Activated CD4-positive, alpha-beta T cell treated with anti-CD3 and anti-CD28 coated beads for 36 hours (primary cell): ENCODE measurements at places on chromosomes 6 and 20.

- peak; percentile 55 for DNase-seq
Observed at GRCh38 chr20:48766961-48767960, 60.5 kb downstream of the PREX1 start.

DNA sequence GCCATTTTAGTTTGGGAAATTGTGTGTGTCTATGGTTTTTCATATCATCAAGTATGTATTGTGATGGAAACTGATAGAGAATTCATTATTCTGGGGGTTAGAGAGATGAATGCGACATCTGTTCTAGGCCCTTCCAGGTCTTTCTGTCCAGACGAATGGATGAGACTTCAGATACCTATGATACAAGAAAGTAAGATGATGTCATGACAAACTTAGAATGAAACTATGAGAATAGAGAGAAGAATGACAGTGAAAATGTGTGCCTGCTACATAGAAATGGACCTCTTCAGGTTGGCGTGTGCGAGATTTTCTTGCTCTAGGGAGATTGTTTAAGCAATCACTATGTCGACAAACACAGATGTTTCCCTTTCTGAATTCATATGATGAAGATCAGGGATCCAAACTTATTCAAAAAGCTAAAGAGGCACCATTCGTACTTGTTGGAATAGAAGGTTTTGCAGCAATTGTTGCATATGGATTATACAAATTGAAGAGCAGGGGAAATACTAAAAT lies 76.1 kb downstream of the SCAND1 start:
- no peak for DNase-seq

- no peak for DNase-seq
Observed at GRCh38 chr20:43939762-43940121, 25.1 kb downstream of the TOX2 start.

- DNase-seq: no peak
Observed at GRCh38 chr6:40899684-40900155, 139.3 kb downstream of the UNC5CL start.

GRCh38 chr20:1654996-1655395 lies 2.6 kb downstream of the SIRPG start:
- no peak for DNase-seq

- no peak for DNase-seq
Observed at GRCh38 chr6:63714091-63714490, 78.5 kb downstream of the PHF3 start.

- peak; percentile 62 for DNase-seq
Observed at GRCh38 chr6:11824986-11825385, 46.4 kb upstream of the ADTRP start.

DNA sequence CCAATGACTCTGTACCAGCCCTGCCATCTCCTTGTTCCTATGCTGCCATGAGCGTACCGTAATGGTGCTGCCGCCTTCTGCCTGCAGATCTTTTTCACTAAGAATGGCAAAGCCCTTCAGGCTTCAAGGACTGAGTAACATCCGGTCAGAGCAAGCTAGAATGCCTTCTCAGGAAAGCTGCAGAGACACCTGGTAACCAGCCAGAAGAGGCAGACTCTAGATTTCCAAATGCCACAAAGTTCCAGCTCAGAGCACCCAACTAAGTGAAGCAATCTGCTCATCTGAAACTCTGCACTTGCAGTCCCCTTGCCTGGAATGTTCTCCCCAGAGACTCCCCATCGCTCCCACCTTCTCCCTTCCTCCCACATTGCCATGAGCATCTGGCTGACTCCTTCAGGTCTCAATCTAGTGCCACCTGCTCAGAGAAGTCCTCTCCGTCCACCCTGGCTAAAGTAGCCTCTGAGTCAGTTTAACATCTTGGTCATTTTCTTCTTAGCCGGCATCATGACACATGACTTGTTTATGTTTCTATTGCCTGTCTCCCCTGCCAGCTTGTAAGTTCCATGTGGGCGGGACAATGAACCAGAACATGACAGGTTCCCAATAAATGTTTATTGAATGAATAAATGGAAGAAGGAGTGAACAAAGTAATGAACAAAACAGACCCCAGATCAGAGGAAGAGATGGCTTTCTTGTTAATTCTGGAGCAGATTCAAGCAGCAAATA lies 6.9 kb upstream of the OCSTAMP start:
- no peak for DNase-seq

DNA sequence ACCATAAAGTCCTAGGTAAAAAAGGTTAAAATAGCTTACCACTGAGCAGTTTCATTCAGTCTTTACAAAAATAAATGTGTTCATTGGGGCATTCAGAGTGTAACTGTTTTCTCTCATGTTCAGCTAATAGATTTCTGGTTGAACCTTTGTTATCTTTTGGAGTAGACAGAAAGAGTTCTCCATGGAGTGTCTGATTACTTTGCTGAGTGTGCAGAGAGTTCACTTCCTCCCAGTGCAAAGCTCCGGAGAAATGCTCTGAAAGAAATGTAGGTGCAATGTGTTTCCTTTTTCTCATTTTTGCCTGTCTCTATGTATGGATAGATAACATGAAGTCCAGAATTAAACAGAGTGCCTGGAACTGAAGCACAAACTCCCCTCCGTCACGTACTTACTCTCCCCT lies 52.6 kb downstream of the JAG1 start:
- no peak for DNase-seq

DNA sequence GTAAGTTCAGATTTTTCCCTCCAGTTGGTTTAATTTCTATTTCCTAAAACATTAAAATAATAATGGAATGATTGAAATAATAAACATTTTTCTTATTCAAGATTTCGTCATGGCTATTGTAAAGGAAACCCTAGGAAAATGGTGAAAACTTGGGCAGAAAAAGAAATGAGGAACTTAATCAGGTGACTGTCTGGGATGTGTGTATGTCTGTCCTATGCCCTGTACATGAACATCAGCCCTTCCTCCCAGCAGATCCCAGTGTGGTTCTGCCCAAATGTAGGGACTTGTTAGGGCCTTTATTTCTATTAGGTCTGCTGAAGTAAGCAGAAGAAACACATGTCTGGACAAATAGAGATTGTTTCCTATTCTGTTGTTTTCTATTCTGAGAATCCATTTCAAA lies 13.1 kb downstream of the RIOK1 start:
- DNase-seq: no peak

- peak; percentile 89 for DNase-seq
Observed at GRCh38 chr6:157322792-157323254, 496 bp downstream of the TMEM242 start.

GRCh38 chr6:85402071-85402470 lies 47.8 kb upstream of the NT5E start:
- no peak for DNase-seq

- peak; percentile 53 for DNase-seq
Observed at GRCh38 chr20:1469925-1470571, 3.4 kb upstream of the NSFL1C start.

DNA sequence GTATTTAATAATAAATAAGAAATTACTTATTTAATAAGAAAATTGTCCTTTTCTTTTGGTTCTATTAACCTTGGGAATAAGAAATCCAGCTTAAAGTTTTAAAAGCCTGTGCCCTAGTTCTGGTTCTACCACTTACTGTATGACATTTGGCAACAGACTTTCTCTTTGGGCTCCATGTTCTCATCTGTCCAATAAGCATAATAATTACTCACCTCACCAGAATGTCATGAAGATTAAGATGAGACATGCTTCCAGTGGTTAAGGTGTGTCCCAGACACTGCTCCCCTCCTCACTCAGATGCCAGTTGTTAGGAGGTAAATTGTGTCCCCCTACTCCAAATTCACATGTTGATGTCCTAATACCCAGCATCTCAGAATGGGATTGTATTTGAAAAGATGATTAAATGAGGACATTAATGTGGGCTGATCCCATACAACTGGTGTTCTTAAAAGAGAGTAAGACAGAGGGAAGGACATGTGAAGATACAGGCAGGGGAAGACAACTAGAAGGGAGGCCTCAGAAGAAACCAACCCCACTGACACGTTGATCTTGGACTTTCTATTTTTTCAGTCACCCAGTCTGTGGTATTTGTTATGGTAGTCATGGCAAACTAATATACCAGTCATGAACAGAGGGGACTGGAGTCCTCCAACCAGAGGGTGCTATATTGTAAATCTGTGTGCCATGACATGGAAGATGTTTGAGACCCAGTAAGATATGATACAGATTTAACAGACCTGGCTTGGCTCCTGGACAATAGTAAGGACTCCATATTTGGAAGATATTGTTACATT lies 6.4 kb upstream of the MICAL1 start:
- no peak for DNase-seq

DNA sequence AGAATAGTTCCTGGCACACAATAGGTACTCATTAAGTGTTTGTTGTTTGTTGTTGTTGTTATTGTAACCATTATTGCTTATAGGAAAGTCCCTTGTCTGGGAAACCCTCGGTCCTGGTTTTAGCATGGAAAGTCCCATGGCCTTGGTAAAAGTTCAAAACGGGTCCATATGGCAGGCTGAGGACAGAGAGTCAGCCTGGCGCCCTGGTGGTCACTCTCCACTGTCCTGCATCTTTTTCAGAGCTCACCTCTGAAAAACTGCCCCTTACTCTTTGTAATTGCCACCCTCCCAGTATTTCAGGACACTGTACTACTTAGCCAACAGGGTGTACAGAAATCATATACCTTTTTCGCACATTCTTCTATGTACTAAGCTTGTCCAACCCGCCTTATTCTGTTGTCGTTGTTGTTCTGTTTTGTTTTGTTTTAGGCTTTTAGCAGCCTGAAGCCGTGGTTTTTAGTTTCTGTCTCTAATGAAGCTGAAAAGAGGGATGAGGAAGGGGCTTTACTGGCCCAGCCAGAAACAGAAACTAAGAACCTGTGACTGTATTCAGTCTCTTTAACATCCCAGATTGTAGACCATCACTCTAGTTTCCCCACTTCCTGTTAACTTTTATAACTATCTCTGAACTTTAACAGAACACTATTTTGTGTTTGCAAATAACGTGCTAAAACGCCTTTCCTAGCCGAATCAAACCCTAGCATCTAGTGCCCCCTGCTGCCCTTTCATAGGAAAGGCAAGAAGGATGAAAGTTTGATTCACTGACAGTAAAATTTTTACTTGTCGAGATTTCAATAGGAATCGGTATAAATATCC lies 7.6 kb upstream of the TMEM14A start:
- DNase-seq: peak; percentile 77

DNA sequence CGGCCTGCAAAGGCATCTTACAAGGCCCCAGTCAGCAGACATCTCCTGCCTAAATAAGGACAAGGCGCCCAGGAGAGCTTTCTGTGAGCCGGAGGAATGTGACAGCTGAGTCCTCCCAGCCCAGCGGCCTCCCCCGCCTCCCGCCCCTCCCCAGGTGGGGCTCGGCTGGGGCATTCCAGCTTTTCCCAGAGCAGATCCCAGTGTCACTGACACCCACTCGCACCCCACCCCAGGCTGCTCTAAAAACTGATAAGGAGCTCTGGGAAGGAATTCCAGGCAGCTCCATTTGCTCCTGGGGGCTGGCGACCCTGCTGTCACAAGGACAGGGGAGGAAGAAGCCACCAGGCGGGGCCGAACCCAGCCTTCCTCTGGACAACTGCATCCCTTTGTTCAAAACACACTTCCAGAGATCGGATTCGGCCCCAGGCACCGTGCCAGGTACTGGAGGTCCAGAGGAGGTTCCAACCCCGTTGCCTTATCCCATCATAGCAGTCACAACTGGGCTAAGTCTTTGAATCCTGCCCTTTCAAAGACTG lies 49.7 kb downstream of the JPH2 start:
- DNase-seq: no peak

DNA sequence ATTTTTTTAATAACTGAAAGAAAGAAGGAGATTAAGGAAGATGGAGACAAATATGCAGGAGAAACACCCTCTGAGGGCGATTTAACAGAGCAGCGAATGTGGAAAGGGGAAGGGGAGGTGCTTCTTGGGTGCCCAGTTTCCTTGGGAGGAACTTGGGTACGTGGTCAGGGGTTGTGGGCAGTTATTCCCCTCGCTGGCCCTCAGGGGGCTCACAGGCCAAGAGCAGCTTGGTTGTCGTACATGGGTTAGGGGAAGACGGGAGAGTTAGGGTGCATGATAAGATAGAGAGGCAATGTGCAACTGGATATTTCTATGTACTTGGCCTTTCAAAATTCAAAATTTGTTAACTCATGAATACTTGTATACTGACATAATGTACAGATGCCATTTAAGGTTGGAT lies 7.0 kb upstream of the TUBB2A start:
- DNase-seq: no peak

GRCh38 chr6:151959086-151959485 lies 151.6 kb downstream of the ESR1 start:
- no peak for DNase-seq

DNA sequence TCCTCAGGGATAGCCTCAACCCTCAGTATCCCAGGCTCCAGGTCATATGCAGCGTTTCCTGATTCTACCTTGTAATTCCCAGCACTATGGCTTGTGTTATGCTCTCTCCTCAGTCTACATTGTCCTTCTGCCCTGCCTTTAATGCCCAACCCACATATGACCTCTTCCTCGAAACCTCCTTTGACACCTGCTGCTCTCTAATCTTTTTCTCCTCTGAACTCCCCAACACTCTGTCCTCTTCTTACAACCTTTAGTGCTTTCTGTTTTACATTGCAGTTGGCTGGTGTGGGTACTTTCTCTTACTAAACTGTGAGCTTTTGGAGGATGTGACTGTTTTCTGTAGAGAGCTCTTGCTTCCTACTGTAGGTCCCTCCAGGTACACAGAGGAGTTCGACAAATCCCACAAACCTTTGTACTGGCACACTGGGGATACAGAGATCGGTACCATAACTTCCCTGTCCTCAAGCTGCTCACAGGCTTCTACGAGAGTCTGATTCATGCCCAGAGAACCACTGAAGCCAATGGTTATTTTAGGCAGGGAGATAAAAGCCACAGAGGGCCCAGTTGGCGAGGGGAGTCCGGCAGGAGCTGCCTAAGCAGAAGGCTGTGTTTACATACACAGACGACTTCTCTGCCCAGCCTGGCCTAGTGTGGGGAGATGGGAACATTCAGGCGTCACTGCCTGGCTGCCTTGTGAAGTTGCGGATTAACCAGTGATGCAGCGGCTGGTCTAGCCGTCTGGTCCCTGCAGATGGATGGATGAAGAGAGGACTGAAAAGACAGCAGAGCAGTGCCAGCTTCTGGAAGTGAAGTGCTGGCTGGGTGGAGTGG lies 8.4 kb upstream of the EPB41L1 start:
- DNase-seq: no peak

GRCh38 chr6:54916858-54917257 lies 70.3 kb downstream of the FAM83B start:
- DNase-seq: no peak

- no peak for DNase-seq
Observed at GRCh38 chr6:63882208-63882607, 246.6 kb downstream of the PHF3 start.

DNA sequence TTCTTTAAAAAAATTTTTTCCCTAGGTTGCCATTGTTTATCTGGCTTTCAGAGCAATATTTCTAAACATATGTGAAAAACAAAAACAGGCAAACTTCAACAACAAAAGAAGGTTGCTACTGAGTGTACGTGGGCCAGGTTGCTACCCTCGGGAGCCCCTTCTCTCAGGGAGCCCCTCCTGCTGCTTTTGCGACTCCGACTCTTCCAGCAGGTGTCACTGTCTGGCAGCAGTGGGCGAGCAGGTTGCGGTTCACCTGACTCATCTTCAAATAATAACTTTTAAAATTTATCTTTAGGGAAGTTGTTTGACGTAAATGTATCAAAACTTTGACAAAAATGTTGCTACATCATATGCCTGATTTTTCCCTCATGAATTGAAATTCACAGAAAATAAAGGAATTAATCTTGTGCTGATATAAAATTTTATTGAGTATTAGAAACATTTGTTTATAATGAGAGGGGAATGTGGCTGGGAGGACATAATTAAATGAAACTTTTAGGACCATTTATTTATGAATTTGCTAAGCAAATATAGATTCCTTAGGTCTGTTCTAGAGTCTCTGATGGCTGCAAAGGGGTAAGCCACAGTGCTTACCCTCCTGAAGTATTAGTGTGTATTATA lies 138.8 kb downstream of the HIVEP1 start:
- peak; percentile 60 for DNase-seq
